Esophagus mucosa (tissue), 1 donor: ENCODE measurements at places on chromosomes 5 and 9. TPM values are rescaled to one million over a fixed set of nuclear protein-coding genes. Genes with fewer than 3 reads are reported as not detected.

GRCh38 chr5:157934600-157934999 lies 75.7 kb upstream of the CLINT1 start:
- peak; percentile 61 for ATAC-seq

Gene ADGRD2
- 0.08 TPM for total RNA-seq

DNA sequence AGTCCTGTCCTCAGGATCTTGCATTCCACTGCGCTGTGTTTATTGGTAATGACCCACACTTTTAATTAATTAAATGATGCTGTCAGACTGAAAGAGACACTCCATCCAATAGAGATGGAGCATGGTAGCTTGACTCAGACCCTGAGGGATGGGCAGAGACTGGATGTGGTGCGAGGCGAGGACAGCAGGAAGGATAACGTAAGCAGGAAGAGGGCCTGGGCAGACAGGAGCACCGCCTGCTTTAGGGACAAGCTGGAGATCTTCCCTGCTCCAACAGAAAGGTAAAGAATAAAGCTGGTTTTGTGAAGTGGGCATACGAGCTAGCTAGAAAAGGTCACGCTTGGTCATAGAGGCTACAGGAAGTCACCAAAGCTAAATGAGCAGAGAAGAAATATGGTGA lies 3.6 kb upstream of the DOCK8 start:
- no peak for ATAC-seq

DNA sequence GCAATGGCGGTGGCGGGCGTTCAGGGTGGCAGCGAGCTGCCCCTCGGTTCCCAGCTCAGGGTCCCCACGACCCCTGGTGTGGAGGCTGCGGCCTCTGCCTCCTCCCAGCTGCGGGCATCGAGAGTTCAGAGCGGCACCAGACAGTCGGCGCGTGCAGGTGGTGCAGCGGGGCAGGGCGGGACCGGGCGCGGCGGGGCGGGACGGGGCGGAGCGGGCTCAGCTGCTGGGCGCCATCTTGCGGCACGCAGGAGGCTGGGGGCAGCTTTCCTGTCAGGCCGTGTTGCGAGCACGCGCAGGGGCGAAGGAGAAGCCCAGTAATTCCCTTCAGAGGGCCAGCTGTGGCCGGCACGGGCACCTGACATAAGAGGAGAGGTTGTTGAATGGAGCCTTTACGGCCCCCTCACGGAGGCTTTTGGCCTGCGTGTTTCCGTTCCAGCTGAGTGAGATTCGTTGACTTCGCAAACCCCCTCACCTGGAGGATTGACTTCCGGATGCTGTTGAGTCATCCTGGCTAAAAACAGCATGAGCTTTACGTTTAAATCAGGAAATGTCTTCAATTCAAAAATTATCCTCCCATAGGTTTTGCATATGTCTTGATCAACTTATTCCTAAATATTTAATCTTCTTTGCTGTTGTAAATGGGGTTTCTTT lies 587 bp downstream of the C5orf47 start:
- ATAC-seq = no peak

GRCh38 chr5:12023614-12024241 lies 119.5 kb upstream of the CTNND2 start:
- ATAC-seq = no peak

Gene UNC5A
- total RNA-seq = not detected

- ATAC-seq = no peak
Measured at GRCh38 chr9:109192732-109193361, 25.8 kb upstream of the FRRS1L start.

Gene FOXD4L3
- not detected for total RNA-seq

Gene NAIP
- 4.2 TPM for total RNA-seq

DNA sequence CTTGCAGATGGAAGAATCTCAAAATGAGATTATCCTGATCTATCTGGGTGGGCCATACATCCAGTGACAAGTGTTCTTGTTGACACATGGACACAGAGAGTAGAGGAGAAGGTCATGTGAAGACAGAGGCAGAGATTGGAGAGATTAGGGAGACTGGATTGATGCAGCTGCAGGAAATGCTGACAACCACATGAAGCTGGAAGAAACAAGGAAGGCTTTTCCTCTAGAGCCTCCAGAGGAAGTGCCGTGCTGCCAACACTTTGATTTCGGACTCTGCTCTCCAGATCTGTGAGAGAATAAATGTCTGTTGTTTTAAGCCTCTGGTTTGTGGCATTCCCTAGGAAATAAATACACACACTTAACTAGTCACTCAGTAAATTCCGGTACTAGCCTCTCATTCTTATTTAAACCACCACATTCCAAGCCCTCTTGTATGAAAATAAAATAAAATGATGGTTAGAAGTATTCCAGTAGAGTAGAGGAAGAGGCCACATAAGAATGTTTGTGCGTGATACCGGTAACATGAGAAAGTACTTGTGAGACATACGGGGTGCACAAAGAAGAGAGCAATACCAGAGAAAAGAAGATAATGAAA lies 110.9 kb upstream of the DMAC1 start:
- ATAC-seq = no peak

Gene SLC6A7
- total RNA-seq = not detected

Gene SLC6A18
- not detected for total RNA-seq

Gene ZDHHC11
- 11.2 TPM for total RNA-seq

- ATAC-seq = peak; percentile 21
Measured at GRCh38 chr5:139746691-139747582, 48.7 kb upstream of the PSD2 start.

- ATAC-seq = peak; percentile 90
Measured at GRCh38 chr9:133449760-133450159, 10.0 kb upstream of the CACFD1 start.

DNA sequence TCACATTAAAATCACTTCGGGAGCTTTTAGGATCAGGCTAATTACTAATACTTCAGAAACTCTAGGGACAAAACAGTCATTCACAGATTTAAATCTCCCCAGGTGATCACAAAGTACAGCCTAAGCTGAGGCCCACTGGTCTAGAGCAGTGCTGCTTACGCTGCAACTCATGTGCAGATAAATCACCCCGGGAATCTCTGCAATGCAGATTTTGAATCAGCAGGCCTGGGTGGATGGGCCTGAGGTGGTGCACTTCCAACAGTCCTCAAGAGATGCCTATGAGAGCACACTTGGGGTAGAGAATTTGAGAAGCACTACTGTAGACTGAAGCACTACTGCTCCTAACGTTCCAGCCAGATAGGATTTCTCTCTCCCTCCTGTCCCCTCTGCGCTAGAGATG lies 28.4 kb downstream of the CSF1R start:
- ATAC-seq = no peak
